ENCODE measurements at places on chromosomes 1 and 21. TPM values are rescaled to one million over a fixed set of nuclear protein-coding genes. Genes with fewer than 3 reads are reported as not detected.

The TNFRSF8 gene
- not detected for total RNA-seq

The TNNI3K gene
- total RNA-seq: 3.9 TPM

The IFNLR1 gene
- total RNA-seq: not detected

The FRRS1 gene
- total RNA-seq: 77.8 TPM

The XCL2 gene
- not detected for total RNA-seq

The F5 gene
- not detected for total RNA-seq

The AGPAT3 gene
- 21.4 TPM for total RNA-seq

The FAM167B gene
- 0.47 TPM for total RNA-seq

The GNPAT gene
- total RNA-seq: 40.2 TPM

The STRIP1 gene
- 44.0 TPM for total RNA-seq

The FNBP1L gene
- 14.8 TPM for total RNA-seq

The SERPINC1 gene
- total RNA-seq: not detected

The OR10Z1 gene
- not detected for total RNA-seq

The DCST2 gene
- total RNA-seq: 0.09 TPM

The KRTAP11-1 gene
- total RNA-seq: not detected

The VHLL gene
- not detected for total RNA-seq
